Stimulated activated CD8-positive, alpha-beta memory T cell treated with anti-CD3 and anti-CD28 coated beads, Interleukin-12 subunit alpha, Interleukin-12 subunit beta, amount 100 ng/mL, for 1 hour (primary cell): ENCODE measurements at places on chromosomes 16 and 17.

- no peak for DNase-seq
Measured at GRCh38 chr17:13981881-13982280, 87.4 kb upstream of the COX10 start.

DNA sequence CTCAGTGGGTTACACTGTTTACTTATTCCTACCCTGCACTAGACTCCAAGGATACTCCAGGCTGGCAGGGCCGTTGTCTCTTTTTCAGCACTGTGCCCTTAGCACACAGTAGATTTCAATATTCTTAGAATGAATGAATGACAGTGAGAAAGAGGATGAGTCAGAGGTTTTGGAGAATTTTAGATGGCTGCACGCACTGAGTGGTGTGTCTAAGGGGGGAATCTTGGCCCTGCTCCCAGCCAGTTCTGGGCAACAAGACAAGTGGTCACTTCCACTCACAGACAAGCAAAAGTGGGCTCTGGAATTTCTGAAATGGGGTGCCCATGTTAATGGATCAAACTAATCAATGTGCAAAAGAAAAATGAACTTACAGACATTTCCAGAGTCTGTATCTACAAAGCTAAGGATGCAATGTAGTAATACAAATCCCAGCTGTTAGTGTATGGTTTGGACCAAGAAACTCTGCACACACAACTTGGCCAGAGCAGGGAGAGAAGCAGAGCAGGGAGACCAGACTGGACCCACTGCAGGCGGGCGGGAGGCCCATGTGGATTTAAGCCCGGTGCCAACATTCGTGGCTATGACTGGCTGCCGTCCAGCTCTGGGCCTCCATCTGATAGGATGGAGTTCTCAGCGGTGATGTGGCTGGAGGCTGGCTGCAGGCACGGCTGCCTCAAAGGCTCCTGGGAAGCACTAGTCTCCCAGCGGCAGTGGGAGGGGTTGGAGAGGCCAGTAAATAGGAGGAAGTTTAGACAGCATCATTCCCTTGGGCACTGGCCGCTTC is 95.6 kb upstream of the CDYL2 start:
- no peak for DNase-seq

DNA sequence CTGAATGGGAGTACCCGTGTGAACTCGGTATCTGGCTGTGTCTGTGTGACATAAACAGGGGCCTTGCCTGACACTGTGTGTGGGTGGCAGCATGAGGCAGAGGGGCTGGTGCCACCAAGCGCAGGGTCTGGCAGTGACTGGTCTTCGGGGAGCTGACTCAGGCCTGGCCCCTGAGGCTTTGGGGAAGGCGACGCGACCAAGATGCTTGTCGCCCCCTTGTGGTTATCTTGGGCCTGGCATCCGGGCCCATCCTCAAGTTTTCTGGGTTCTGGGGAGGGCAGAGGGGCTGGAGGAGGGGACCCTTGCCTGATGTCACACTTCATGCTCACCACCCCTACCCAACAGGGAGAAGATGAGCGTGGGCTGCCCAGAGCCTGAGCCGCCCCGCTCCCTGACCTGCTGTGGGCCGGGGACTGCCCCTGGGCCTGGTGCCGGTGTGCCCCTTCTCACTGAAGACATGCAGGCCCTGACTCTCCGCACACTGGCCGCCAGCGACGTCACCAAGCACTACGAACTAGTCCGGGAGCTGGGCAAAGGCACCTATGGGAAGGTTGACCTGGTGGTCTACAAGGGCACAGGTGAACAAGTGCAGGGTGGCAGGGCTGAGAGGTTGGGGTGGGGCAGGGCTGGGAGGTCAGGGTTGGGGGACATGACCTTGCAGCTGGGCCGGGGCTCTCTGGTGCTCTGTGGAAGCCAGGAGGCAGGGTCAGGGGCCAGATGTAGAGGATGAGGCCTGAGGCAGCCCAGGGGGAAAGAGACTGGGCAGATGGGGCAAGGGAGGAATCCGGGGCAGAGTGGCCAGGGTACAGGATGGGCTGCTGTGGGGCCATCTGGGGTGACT is 24.9 kb downstream of the SBK1 start:
- DNase-seq: peak; percentile 60

DNA sequence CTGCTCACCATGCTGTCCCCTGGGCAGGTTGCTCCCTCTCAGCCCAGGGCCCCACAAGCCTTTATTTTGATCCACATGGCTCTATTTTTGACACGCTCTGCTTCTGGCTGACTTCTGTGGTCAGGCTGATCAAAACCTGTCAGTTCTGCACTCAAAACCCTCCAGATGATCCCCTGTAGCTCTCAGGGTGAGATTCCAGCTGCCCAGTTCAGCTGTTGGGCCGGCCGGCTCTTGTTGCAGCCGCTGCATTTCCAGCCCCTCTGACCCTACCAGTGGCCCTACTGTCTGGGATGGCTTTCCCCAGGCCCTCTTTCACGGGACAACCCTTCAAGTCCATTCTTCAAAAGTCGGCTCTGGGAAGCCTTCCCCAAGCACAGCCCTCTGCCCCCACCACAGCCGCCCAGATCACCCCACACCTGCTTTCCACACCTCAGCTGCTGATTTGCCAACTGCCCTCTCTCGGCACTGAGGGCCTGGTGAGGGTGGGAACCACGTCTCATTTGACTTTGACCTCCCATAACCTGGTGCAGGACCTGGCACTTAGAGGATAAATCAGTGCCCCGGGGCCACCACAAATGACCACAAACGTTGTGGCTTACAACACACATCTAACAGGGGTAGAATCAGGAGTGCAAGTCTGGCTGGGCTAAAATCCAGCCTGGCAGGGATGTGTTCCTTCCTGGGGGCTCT is 16.3 kb upstream of the CACNG4 start:
- no peak for DNase-seq

DNA sequence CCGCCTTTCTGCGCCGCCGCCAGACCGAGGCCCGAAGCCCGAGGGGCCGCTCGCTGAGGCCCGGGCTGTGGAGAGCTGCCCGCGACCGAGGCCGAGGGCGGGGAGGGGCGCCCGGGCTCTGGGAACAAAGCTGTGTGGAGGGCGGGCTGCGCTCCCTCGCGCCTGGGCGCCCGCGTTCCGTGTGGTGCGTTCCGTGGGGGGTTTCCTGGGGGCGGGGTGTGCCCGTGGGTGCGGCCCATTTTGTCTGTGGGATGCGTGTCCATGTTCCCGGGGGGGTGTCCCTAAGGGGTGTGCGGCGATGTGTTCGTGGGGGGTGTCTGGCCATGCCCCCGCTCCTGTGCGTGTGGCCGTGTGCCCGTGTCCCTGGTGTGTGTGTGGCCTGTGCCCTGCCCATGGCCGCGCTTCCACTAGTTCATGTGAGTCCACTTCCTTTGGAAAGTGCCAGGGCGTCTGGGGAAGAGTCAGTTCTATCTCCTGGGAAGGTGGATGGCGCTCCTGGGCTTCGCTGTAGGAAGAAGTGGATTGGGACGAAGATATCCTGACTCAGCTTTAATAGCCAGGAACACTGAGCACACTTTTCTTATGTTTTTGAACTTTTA is 520 bp downstream of the JPT2 start:
- DNase-seq: peak; percentile 20

DNA sequence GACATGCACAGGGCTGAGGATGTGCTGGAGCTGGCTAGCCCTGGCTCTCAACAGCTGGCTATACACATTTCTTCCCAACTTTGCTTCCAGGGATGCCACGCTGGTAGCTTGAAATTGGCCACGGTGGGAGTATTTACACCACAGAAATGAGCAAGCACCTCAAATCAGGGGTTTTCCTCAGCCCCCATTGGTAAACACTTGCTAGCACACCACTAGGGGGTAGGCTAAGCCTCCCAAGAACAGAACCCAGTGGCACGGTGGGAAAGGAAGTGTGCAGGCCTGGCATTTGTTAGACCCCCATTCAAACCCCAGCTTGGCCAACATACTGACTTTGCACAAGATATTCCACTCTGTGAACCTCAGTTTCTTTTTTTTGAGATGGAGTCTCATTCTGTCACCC is 12.9 kb downstream of the DRC3 start:
- DNase-seq: no peak

DNA sequence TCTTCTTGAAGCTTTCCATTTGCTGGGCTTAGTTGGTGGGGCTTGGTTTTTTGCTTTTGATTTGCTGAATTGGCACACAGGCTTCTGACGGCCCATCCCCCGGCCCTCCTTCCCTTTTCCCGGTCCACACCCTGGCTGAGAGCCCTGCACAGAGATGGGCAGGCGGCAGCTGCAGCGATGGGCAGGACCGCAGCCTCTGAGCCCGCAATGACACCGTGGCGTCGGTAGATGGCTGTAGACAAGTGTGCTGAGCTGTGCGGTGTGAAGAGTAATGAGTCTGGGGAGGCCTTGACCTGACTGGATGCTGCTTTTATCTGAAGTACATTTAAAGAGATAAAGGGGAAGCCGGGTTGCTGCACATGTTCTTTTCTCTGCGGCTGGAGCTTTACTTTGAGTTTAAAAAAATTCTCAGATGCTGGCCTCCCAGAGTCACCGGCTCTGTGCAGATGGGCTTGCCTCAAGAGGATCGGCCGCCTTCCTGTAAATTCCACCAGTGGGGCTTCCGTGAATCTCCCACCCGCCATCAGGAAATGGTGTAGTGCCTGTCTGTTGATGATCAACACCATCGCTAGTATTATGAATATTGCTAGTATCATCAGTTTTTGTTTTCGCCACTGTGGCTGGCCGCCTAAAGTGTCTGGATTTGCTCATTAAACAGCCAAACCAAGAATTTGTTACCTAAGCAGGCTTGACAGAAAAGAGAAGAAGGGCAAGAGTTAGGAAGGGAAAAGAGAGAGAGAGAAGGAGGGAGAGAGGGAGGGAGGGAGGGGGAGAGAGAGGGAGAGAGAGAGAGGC is 245.6 kb upstream of the RBFOX1 start:
- DNase-seq: no peak

DNA sequence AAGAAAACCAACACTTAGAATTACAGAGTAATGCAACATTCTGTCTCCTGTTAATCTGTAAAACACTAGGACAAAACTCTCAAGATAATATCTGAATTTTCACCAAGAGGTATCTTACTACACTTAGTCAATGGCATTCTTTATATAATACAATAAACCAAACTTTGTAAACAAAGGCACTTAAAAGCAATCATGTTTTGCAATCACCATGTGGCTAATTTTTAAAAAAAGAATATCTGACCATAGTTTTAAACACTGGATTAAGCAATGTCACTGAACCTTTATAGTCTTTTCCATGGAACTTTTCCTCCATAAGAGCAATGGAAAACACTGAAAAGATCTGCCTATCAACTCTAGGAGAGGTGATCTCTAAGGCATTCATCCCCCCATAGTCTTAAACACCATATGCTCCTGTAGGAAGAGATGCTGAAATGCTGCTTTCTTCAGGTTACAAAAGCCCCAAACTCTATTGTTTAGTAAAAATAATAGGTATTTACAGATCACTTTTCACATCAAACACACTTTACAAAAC is 144.2 kb upstream of the CORO6 start:
- DNase-seq: no peak

- no peak for DNase-seq
Measured at GRCh38 chr16:3004781-3005284, 7.9 kb upstream of the CLDN9 start.

GRCh38 chr17:50163843-50164696 is 1.7 kb upstream of the SGCA start:
- no peak for DNase-seq

GRCh38 chr17:16383216-16383615 is 2.3 kb downstream of the UBB start:
- DNase-seq: no peak

- DNase-seq: no peak
Measured at GRCh38 chr16:27334192-27334764, 20.5 kb downstream of the IL4R start.

DNA sequence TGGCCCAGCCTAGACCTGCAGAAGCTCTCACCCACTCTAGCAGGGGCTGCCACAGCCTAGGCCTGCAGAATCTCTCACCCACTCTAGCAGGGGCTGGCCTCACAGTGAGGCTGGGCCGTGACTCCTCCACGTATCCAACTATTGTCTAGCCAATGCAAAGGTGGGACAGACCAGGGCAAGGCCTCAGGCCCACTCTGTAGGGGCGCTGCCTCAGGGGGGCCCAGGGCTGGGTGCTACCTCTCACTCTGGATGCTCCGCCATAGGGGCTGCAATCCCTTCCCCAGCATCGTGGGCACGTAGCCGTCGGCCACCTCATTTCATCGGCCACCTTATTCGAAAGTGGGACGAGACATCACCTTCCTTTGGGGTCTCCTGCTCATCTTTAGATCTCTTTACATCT is 51.7 kb downstream of the RPH3AL start:
- DNase-seq: no peak

- no peak for DNase-seq
Measured at GRCh38 chr16:9112844-9113186, 21.4 kb downstream of the HAPSTR1 start.

- no peak for DNase-seq
Measured at GRCh38 chr17:39151943-39152818, 744 bp upstream of the PLXDC1 start.

- DNase-seq: no peak
Measured at GRCh38 chr17:64406321-64407200, 15.9 kb upstream of the PECAM1 start.

DNA sequence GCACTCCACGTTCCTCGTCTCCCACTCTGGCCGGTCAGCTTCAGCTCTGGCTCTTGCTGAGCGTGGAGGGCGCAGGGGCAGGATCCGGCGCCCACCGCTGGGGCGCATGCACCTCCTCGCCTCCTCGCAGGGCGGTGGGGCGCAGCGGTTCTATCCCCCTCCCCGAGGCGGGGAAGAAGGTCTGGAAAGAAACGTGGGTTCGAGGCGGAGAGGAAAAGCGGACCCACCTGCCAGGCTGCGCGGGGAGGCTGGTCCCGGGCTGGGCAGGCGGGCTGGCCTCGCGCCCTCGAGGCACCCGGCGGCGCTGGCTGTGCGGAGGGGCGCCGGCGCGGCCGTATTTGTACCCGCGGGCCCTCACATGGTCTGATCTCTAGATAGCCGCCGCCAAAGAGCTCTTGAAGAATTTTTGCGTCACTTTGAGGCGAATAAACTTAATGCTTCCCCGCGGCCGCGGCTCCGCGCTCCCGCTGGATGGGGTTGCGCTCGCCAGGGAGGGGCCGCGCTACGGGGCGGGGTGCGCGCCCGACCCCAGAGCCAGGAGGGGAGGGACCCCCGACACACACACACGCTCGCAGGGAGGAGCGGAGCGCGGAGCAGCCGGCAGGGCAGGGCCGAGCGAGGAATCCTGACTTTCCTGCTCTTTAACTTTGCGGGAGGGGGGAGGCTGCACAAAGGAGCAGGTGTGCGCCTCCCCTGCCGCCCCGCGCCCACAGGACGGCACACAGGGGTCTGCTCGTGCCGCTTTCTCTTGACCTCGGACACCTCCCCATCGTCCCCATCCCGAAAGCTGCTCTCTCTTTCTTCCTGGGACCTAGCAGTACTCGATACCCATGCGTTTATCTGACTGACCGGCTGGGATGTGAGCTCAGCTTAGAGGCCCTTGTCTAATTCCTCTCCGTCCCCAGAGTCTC is at the start of gene SLC6A4:
TSS of gene SLC6A4 (minus strand) at position 312 of the 911 bp plus-strand sequence. CDS start 13,739 bp downstream, outside the sequence.
- no peak for DNase-seq

DNA sequence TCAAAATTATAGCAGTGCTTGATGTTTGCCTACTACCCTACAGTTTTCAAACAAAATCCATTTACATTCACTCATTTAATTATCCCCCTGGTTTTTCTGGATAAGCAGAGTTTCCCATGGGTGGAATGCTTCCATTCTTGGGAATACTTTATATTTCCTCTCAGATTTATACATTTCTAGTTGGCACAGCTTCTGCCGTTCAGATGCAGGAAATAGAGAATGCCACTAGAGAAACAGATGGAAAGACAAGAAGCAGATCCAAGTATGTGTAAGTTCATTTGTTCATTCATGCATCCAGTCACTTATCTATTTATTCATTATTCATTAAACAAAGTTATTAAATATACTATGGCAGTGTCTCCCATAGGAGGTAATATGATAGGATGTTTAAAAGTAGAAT is 65.0 kb upstream of the CACNG5 start:
- no peak for DNase-seq

- no peak for DNase-seq
Measured at GRCh38 chr17:63497708-63498483, 21.0 kb downstream of the ACE start.

- DNase-seq: no peak
Measured at GRCh38 chr17:78714534-78714933, 67.5 kb downstream of the CYTH1 start.
